ENCODE measurements at places on chromosomes 16 and 17.

DNA sequence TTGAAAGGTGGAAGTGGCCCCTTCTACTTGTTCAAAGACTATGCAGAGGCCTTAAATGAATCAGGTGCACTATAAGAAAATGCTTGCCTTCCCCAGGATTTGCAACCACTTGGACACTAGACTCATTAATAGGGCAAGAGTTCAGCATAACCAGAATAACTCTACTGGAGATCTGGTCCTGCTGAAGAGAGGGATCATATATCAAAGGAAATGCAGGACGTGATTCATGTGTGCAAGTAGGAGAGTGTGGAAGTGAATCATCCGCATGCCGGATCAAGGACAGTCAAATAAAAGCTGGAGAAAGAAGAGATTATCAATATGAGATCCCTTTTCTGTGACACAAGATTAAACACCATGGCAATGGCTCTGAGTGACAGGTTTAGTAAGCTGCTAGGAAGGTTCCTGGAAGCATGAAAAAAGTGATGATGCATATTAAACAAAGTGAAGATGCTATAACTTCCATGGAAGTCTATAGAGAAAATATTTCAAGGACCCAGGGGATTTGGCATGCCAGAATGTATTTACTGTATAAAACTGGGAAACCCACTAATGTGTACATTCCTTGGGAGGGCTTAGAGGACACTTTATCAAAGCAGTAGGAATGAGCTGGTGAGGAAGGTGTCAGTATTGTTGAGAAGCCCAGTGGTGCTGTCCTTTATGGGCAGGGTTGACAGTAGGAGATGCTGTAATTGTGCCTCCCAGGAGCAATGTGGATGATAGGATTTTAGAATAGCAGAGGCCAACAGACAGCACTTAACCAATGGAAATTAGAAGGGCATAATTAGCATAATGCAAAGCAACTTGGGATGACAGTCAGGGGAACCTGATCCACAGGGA lies 133.1 kb downstream of the ABCA8 start:
- DNase-seq, result no peak

DNA sequence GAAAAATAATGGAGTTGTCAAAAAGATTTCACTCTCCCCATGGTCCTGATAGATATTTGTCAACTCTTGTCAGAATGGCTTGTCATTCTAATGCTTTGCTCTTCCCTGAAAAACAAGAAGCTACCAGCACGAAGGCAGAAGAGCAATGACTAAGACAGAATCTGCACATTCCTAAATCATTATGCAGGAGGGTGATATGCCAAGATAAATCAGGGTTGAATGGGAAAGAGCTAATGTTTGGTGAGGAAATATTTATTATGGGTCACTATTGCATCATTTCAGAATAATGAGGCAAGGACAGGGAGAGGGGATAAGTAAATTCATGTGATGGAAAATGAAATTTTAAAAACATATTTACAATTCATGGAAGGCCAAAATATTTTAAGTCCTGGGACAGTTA lies 297.5 kb upstream of the XYLT1 start:
- no peak for DNase-seq

DNA sequence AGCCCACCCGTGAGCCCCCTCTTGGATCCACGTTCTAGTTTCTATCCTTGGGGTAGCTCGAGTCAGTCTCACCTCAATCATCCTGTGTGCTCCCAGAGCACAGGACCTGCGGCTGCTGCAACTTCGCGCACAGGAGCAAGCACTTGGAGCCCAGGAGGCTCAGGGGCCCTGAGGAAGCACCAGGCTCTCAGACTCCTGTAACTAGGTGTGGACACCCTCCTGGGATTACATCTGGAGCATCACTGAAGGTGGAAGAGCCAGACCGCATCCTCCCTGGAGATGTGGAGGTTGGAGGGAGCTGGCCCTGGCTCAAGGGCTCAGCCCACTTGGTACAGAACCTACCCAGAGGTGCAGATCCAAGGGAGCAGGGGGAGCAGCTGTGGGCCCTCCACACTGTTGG lies 2.7 kb downstream of the HBQ1 start:
- no peak for DNase-seq

GRCh38 chr16:48492133-48492532 lies 106.9 kb upstream of the SIAH1 start:
- DNase-seq, result no peak

GRCh38 chr17:79252886-79253285 lies 178.3 kb downstream of the ENGASE start:
- DNase-seq, result no peak

DNA sequence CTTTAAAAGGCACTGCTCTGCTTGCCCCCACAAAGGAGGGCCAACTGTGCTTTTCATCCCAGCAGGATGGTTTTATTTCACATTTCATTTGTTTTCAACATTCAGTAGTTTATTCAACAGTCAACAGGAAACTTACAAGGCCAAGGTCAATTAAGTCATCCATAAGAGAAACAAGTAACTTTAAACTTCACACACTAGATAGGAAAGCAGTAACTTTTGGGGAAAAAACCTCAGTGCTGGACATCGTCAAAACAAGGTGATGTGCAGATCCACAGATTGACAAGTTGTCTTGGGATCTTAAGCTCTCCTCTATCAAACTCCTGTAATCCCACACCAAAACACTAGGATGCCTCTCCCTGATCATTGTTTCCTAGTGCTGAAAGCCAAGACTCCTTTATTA lies 18.5 kb downstream of the NFE2L1 start:
- DNase-seq, result no peak

DNA sequence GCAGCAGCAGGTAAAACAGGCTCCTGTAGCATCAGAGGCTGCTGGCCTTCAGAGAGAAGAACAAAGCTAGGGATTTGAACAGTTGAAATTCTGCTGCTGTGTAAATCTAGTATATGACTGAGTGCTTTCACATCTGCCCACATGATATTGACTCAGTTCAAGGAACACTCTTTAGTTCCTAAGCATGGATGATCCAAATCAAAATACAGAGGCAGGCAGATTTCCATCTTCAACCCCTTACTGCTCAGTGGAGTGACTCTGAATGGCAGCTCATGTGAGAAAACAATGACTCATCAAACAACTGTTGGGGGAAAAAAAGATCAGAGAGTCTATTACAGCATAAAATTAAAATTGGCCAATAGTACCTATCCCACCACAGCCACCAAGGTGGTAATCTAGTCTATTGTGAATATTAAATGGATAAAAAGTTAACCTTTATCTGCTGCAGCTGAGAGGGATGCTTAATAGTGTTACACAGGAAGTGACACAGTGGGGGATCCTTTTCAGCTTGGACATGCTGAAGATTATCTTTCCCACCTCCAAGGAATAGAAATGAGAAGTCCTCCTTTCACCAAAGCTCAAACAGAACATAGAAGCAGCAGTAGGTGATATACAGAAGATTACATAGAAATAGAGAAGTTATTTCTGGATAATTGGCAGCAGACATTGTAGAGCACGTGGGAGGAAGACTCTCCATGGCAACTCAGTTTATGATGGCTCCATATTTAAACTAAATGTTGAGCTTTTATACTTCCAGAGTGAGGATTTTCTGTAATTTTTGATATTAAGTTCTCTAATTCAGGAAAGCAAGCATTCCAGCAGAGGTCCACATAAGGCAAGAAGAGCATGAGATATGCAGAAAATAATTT lies 239.7 kb upstream of the ERCC4 start:
- DNase-seq, result no peak

- DNase-seq, result no peak
Measured at GRCh38 chr17:27326585-27326984, 32.7 kb downstream of the WSB1 start.

- DNase-seq, result no peak
Measured at GRCh38 chr17:38434178-38434665, 6.0 kb downstream of the ARHGAP23 start.

DNA sequence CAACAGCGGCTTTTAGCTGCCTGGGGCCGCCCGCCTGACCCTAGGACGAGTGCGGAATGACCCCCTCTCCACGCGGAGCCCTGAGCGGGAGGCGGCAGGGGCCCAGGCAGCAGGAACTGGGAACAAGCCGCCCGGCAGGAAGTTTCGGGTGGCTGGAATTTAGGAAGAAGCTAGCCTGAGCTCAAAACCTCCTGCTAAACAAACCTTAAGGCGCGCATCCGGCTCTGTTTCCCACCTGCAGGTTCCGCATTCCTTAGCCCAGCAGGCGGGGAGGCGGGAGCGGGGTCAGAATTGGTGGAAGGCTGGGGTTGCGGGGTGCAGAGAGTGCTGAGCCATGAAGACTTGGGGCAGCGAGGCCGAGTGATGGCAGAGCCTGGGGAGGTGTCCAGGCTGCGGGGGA lies 813.9 kb downstream of the KCNJ18 start:
- no peak for DNase-seq

DNA sequence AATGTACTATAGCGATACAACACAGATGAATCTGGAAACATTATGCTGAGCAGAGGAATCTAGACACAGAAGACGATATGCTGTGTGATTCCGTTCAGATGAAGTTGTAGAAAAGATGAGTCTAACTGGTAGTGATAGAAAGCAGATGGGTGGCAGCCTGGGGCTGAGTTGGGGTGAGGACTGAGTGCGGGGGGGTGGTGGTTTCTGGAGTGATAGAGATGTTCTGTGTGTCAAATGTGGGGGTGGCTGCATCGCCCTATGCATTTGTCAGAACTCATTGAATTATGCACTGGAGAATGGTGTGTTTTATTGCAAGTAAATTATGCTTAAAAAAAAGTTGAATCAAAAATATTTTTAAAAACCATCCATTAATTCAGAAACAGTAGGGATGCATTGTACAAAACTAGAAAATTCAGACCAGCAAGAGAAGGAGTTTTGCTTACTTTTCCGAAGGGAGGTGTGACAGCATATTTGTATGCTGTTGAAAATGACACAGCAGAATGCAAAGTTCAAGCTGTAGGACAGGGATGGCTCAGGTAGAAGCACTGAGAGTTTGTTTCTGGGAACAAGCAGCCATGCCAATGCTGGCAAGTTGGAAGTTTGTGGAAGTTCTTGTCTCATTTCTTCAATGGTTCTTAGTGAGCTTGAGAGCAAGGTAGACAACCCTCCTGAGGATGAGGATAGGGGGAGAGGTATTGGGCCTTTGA lies 13.0 kb upstream of the DRG2 start:
- DNase-seq, result no peak

DNA sequence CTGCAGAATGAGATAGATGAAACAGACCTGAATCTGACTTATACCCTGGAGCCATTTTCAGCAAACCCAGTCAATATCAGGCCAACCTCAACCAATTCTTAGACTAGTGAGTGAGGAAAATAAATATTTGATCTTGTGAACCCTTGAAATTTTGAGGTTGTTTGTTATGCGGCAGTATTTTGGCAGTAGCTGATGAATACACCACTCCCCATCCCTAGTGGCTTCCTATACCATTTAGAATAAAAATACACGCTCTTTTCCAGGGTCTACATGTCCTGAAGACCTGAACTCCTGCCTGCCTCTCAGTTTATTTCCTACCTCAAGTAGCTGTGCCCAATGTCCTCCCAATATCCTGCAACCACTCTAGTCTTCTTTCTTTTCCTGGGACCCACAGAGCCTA lies 647.3 kb downstream of the WWOX start:
- DNase-seq, result no peak

GRCh38 chr16:85347213-85347591 lies 234.9 kb upstream of the CIBAR2 start:
- no peak for DNase-seq

DNA sequence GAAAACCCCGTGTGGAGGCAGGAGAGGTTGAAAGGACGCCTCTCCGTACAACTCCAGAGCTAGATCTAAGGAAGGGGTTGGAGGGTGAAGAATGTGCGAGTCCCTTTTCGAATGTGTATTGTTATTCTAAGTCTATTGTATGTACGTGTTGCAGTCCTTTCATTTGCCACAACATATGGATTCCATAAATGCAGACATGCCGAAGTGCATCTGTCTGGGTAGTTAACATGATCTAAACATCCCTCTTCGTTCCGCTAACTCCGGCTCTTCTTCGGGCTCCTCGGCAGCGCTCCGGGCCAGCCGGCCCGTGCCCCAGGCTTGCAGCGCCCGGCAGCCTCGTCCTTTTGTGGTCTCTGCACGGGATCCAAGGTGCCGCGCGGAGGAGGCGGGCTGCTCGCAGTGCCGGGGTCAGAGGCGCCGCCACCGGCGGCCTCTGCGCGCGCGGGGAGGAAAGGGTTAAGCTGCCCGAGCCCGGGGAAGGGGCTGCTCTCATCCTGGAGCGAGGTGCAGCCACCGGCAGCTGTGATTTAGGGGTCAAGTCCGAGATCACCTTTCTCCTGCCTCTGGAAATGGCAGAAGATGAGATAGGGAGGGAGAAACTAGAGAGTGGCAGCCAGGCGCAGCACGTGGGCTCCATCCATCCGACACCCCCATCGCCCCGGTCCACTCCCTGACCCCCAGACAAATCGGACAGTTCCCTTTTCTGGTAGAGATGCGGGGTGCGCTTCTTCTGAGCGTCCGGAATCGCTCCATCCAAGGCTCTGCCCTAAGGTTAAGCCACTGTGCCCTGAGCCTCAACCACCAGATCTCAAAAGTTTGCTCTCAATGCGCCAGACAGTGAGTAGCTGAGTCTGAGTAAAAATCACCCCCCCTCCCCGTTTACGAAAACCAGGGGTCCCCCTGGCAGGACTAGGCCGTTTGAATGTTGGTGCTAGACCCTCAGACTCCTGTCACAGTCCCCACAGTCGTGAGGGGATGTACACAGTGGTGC lies 15.1 kb upstream of the ZFHX3 start:
- DNase-seq, result no peak

- DNase-seq, result no peak
Measured at GRCh38 chr16:50667497-50668367, 13.4 kb downstream of the SNX20 start.

DNA sequence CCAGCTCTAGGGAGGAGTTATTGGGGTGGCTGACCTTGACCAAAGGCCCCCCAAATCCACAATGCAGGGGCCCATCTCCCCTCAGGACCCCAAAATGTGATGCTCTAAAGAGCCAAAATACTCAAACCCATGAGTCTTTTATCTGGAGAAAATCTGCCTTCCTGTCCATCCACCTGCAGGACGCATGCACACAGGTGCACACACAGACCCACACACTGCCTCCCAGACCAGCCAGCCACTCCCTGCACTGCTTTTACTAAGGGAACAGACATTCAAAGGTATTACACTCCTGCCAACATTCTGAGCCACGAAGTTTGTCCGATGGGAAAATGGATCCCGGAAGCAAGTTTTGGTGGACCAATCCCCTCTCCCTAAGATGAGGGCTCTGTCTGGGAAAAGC lies 76.1 kb upstream of the CDH5 start:
- no peak for DNase-seq

GRCh38 chr17:64508683-64509082 lies 1.9 kb downstream of the CEP95 start:
- no peak for DNase-seq

- no peak for DNase-seq
Measured at GRCh38 chr16:31219154-31219741, 2.3 kb upstream of the PYDC1 start.
